ENCODE measurements at places on chromosomes 6 and 20.

DNA sequence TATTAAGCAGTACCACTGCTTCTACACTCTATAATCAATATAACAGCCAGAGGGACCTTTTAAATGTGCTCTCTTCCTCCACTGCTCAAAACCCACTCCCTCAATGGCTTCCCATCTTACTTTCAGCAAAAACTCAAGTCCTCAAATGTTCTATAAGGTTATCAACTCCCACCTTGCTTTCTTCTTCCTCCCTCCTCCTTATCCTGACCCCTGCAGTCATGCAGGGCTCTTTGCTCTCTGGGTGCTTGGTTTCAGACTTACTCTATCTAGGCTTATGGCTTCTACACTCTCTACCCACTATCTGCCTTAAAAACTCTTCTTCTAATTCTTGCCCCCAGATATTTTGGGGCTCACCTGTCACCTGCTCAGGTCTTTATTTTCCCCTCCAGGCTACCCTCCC, 5.3 kb downstream of the ARHGAP18 start:
- DNase-seq: no peak

DNA sequence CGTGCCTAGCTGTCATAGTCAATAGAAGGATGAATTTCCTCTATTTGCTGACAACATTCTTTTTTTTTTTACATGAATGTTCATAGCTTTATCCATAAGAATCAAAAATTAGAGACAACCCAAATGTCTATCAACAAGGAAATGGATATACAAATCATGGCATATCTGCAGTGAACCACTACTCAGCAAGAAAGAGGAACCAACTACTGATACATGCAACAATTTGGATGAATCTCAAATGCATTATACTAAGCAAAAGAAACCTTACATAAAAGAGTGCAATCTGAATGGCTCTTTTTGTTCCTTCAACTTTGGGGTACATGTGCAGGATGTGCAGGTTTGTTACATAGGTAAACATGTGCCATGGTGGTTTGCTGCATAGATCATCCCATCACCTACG, 17.7 kb upstream of the MCM9 start:
- no peak for DNase-seq

- DNase-seq: no peak
Observed at GRCh38 chr20:62580733-62581132, 61.6 kb upstream of the SLCO4A1 start.

DNA sequence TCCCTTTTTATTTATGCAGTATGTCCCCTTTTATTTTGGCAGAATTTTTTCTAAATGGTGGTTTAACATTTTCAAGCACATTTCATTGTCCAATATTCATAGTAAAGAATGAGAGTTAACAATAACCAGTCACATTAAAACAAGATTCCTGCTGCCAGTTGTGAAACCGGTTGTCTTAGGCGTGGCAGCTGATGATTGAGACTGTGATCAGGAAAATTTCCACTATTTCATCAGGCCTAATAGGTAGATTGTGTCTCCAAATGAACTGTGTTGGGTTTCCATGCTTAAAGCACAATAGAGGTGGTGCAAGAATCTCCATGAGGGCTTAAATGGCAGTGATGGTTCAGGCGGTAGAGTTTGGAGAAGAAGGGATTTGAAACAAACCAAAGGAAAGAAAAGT, 15.3 kb downstream of the PRDM1 start:
- DNase-seq: no peak

GRCh38 chr20:51489611-51490010, 52.9 kb downstream of the NFATC2 start:
- DNase-seq: no peak

- DNase-seq: no peak
Observed at GRCh38 chr6:28983838-28984237, 21.3 kb downstream of the ZNF311 start.

DNA sequence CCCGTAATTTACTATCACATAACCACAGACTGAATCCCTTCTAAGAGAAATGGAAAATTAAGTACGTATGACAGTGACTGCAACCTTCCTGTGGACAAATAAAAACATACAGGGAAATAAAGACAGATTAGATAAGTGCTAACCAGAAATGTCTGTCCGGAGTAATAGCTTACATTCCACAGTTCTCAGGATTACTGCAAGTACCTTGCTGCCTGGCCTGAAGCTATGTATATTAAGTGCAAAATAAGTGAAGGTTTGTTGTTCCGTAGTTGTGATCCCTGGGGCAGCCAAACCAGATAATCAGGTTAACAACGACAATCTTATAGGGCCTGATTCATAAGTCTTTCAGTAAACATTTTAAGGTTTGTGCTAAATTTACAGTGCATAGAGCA, 2.8 kb downstream of the NEDD9 start:
- DNase-seq: no peak

GRCh38 chr6:99814230-99814928, 179.6 kb downstream of the MCHR2 start:
- DNase-seq: no peak

GRCh38 chr20:63456429-63457284, 15.8 kb downstream of the KCNQ2 start:
- no peak for DNase-seq

DNA sequence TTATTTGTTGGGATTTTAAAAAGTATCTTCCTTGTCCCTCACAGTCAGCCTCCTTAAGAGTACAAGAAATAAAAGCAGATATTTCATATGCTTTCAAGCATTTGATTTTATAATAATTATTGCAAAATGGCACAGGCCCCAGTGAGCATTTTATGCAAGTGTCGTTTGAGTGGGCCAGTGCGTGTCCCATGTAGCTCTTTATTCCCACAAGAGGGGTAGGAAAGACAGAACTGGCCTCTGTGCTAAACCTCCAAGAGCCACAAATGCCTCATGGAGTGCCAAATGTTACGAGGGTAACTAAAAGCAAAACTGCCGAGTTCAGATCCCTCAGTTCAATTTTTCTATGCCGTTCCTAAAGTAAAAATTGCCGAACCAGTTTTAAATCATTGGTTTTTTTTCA, 12.7 kb downstream of the GPLD1 start:
- DNase-seq: no peak

- DNase-seq: no peak
Observed at GRCh38 chr20:11564491-11564890, 353.2 kb upstream of the BTBD3 start.
